Osteoblast (primary cell): ENCODE measurements at places on chromosomes 1 and 21.

DNA sequence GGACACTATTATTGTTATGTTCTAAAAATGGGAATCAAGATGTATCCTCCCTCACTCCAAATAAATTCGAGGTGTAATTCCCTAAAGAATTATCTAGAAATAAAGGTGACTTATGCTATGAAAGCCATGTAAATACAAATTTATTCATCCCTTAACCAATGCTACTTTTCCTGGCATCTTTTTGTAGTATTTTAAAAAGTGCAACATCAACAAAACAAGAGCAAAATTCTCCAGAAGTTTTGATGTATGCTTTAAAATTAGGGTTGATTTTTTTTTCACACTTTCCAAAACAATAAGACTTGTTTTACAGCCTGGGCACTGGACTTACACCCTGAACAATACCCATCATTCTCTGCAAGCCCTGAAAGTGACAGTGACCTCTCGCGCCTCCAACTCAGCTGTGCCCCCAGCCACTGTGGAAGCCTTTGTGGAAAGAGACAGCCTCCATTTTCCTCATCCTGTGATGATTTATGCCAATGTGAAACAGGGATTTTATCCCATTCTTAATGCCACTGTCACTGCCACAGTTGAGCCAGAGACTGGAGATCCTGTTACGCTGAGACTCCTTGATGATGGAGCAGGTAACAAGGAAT, 21.4 kb upstream of the CLCA1 start:
- no peak for DNase-seq

DNA sequence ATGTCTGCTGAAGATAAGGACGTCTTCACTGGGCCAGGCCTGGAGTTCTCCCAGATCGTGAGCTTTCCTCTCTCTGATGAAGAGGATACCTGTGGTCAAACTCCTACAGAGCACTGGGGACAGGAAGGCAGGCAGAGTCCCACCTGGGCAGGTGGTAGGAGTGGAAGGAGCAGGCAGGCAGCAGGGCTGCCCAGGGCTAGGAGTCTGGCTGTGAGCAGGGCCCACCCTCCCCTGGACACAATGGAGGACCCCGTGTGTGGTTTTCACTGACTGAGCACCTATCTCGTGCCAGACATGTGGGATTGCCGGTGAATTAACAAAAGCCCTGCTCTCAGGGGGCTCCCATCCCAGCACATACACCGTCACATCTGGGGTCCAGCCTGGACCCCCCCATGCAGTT, 4.9 kb upstream of the SAMD11 start:
- DNase-seq: no peak

GRCh38 chr1:101120868-101121267, 95.3 kb upstream of the DPH5 start:
- DNase-seq: no peak

DNA sequence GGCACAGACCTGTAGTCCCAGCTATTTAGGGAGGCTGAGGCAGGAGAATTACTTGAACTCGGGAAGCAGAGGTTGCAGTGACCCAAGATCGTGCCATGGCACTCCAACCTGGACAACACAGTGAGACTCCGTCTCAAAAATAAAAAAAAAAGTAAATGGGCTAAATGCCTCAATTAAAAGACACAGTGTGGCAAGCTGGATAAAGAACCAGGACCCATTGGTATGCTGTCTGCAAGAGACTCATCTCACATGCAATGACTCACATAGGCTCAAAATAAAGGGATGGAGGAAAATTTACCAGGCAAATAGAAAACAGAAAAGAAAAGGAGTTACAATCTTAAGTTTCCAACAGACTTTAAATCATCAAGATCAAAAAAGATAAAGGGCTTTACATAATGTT, 40.3 kb downstream of the ACBD6 start:
- no peak for DNase-seq

- no peak for DNase-seq
These were observed 13.8 kb downstream of the MIA3 start for GRCh38 chr1:222631611-222632208.
